ENCODE measurements at places on chromosomes 7 and 10.

DNA sequence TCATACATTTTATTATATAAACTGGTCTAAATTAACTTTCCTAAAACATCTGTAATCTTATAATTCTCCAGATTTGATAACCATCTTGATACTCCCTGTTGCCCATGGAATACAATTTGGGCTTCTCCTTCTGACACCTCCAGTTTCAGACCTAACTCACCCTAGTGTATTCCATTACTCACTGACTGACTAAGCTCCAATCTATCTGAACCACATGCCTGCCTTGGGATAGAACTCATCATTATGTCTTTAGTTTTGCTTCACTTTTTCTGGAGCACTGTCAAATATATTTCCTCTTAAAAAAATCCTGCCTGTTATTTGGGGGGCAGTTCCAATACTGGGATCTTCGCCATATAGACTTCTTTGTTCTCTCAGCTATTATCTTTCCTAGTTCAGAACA is 4.9 kb upstream of the FOXP2 start:
- DNase-seq: no peak

DNA sequence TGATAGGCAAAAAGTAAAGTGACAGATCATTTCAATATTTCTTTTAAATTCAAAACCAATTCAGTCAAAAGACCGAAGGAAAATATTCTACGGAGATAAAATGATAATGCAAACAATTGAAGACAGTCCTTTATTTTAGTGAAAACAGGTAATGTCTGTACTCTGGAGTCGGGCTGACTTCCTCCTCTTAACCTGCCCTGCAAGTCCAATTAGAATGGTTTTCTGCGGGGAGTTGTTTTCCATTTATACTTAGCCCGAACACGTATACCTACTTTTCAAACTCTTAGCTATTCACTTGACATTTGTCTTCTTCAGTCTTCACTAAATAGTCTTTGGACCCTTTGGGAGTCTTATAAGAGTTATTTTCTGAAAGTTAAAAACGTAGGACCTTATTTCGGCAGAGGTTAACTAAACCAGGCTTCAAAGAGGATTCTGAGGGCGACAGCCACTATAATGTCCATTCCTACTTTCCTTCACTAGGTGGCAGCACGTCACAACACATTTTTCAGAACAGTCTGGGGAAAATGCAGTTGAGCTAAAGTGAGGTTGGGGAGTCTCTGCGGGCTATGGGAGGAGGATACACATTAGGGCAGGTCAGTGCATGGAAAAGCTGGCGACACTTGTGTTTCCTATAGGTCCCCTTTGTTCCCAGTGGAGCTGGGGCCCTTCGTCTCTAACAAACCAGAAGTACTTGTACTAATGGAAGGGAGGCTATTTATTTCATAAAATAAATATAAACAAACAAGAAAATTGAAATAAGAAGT is 472.0 kb downstream of the KCNMA1 start:
- DNase-seq: no peak

GRCh38 chr7:23115991-23116390 is 10.4 kb downstream of the KLHL7 start:
- no peak for DNase-seq

DNA sequence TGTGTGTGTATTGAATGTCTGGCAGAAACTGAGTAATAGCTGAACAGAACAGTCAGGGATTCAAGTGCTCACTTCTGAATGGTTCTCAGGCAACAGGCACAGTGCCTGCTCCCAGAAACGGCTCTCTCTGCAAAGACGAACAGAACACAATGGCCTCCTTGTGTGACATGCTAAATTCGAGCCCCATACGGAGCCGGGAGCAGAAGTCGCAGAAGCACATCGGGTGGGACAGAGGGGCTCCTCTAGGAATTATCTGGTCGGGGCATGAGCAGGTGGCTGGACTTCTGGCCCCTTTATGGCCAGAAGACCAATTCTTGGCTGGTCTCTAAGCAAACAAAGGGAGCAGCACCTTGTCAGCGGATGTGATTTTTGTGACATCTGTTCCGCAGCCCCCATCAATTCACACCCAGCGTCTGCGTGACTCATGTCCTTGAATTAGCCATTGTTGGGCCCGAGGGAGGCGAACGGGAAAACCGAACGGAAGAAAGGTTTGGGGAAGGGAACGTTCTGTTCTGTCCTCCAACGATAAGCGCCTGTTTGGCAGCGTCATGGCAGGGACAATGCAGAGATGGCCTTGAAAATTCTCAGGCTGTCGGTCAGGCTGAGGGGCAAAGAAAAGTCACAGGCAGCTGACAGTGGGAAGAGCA is 47.3 kb upstream of the NPTX2 start:
- DNase-seq: no peak
